ENCODE measurements at places on chromosomes 7 and 10. TPM values are rescaled to one million over a fixed set of nuclear protein-coding genes. Genes with fewer than 3 reads are reported as not detected.

GBX1 gene
- total RNA-seq = 2.4 TPM

- no peak for DNase-seq
These were observed 23.1 kb downstream of the TCAF1 start for GRCh38 chr7:143878884-143879283.

DNA sequence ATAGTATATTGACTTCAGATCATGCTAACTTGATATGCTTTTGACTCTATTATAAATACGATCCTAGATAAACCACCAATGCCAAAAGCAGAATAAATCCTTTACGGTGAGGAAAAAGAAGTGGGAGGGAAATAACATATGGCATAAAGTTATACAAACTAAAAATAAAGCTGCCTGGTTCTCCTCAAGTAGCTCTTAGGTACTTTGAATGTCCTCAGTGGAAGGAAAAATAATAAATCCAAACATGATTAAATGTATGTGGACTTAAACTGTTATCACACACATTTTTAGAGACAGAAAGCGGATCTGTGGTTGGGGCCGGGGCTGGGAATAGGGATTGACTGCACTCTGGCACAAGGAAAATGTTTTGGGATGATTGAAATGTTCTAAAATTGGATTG lies 23.6 kb downstream of the EEPD1 start:
- no peak for DNase-seq

- no peak for DNase-seq
These were observed 268.3 kb upstream of the FERD3L start for GRCh38 chr7:19413443-19413965.

- DNase-seq = peak; percentile 66
These were observed 133.8 kb upstream of the ZNF92 start for GRCh38 chr7:65239707-65240352.

- no peak for DNase-seq
These were observed 227.0 kb downstream of the DKK1 start for GRCh38 chr10:52541006-52541473.

GRCh38 chr7:155071916-155072571 lies 1.9 kb downstream of the HTR5A start:
- DNase-seq = no peak

DNA sequence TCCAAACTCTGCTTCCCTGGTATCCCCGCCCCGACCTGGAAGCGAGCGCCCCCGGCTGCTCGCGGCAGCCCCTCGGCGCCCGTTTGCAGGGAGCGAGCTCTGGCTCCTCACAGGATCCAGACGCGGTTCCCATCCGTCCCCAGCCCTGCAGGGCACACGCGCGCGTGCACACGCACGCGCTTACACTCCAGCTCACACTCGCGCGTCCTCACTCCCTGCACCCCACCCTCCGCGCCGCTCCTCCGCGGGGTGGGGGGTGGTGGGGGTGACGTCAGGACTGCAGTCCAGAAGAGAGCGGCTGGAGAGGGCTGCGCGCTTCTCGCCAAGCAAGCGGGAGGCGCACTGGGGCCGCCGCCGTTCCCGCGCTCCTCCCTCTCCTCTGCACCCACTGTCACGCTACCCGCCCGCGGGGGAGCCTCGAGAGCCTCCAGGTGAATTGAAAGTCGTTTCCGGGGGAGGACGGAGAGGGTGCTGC lies 255.6 kb downstream of the OTUD1 start:
- DNase-seq = no peak

GRCh38 chr10:117318909-117319308 lies 56.3 kb downstream of the PDZD8 start:
- no peak for DNase-seq

DNA sequence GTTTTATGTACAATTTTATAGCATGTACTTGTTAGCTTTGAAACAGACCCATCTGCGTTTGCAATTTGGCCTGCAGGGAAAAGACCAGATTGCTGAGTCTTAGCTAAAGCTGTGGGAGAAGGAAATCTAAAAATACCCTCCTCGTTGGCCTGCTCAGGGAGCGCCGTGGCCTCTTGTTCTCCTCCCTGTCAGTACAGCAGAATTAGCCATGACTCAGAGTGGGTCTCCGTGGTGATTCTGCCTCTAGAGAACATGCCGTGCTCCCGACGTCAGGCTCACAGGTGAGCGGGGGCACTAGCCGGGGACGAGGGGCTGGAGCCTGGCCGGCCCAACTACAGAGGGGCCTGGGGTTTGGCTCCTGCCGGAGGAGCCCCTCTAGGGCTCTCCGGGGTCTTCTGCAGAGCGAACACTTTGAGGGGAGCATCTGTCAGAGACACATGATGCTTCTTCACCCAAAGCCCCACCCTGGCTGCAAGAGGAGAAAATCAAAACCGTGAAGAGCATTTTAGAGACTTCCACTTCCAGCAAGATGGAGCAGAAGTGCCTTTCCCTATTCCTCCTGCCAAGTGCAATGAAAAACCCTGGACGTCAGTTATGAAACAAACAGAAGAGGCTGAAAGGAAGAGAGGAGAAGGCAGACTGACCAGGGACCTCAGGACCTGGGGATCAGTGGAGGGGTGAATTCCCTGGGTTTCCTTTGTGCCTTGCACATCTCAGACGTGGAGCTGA lies 98.9 kb downstream of the LHPP start:
- DNase-seq = peak; percentile 70

DNA sequence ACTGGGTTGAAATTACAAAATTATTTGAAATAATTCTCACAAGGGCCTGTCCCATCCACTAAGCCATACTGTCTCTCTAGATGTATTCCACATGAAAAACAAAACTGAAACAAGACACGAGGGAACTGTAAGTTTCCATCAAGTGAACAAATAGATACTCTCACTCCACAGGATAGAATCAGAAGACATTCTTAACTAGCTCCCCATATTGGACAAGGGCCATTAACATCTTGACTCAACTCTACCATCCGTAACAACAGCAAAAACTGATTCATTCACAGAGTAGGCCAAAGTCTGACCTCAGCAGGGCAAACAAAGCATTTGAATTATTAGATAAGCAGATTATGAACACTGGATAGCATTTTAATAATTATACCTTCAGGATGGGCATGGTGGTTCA lies 29.1 kb downstream of the UBE2H start:
- DNase-seq = no peak

DNA sequence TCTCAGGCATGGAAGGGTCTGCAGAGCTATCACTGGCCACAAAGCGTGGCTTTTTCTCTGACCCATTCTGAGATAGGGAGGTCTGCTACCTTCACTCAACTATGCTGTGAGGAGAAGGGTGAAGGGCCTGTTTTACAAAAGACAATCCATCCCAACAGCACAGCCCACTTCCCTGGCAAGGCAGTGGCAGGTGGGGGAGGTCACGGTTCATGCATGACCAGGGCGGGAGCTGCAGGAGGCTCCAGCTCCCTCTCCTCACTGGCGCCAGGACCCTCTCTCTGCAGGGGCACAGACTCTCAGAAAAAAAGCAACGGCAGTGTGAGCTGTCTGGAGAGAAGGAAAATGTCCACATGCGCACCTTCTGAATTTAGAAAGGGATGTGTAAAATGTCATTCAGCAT lies 28.5 kb downstream of the GRB10 start:
- no peak for DNase-seq

- no peak for DNase-seq
These were observed 967.2 kb downstream of the XPNPEP1 start for GRCh38 chr10:108956149-108956548.

GRCh38 chr10:3213758-3214515 lies 41.4 kb upstream of the PITRM1 start:
- DNase-seq = peak; percentile 48

Data from Right ventricle myocardium inferior (tissue), 1 donor.